ENCODE measurements at places on chromosomes 13 and 19.
A peak's percentile ranks its signal among the peaks of the same experiment; 100 is the strongest.

DNA sequence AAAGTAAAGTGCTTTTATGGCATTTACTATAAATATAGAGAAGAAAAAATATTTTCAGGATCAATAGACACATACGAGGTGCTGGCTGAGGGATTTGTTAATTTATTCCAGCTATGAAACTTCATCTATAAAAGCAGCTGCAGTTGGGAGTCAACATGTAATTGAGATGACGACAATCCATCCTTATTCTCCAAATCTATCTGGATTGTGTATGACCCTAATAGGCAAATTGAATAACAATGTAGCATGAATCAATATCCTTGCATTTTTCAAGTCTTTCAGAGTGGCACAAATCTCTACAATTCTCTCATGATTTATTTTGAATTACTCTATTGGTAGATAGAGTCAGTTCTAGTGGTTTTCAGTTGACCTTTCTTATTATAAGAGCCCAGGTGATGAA lies 1296.5 kb upstream of the SPRY2 start:
- DNase-seq, result no peak

- DNase-seq, result no peak
These were observed 829 bp downstream of the KCNC3 start for GRCh38 chr19:50328224-50328872.

DNA sequence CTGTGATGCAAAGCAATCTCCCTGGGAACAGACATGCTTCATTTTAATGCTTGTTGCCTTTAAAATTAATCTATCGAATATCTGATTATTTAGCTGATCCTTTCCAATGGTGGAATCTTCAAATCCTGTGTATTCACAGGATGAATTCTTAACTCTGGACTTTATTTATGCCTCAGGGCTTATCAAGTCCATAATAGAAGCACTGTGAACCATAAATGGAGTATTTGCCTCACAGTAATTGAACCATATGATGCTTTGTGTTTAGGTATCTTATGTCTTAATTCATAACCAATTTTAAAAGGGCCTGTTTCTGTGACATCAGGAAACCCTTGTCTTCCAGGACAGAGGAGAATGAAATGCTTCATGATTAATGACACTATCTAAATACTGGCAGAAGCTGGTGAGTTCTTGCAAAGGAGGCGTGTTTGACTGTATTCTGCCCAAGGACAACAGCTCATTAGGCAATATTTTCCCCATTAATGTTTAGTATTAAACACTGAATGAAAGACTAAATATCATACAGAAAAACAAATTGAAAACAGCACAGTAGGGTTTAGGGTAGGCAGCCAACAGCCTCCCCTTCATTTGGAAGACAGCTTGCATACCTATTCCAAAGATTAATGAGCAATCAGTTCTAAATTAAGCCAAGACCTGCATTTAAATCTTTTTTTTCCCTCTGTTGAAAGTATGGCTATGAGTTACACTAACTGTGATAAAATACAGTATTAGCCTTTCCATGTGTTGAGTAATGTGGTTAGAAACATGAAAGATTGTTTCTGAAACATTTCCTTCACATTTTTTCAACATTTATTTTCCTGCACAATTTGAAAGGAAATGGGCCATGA lies 709.4 kb downstream of the PCDH9 start:
- DNase-seq, result no peak

DNA sequence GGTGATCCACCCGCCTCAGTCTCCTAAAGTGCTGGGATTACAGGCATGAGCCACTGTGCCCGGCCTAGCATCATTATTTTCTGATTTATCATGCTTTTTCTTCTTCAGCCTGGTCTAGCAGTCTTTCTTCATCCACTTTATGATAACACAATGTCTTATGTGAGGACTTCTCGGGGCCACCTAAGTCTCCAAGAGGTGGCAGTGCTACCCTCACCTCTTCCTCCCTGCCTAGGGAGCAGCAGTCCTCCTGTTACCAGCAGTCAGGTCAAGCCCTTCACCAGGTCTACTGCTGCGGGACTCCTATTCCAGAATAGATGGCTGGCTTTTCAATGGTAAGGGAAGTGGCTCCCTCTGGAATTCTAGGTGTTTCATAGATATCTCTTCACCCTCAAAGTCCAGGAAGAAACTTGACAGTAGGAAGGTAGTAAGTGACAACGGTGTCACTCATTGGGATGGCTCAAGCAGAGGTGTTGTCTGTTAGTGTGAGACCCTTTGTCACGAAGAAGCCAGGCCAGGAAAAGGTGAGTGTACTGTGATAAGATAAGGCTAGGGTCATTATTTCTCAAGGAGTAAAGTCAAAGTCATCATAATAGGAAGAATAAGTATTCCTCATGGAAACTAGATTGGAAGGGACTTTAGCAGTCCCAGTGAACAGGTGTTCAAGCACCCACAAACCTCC lies 164.0 kb downstream of the KLF5 start:
- DNase-seq, result no peak

GRCh38 chr19:29704562-29705558 lies 10.2 kb downstream of the C19orf12 start:
- no peak for DNase-seq

- no peak for DNase-seq
These were observed 27.3 kb downstream of the TM9SF2 start for GRCh38 chr13:99528547-99528946.

DNA sequence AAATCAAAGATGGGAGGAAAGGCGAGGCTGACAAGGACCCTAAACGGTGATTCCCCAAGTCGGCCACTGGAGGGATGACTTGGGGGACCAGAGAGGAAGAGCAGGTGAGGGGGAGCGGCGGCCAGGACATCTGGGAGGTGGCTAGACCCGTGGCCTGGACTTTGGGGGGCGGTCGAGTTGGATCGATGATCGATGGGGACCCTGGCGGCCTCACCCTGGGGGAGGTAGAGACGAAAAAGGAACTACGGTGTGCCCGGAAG lies 7.7 kb upstream of the CIRBP start:
- no peak for DNase-seq

GRCh38 chr19:2888731-2889224 lies 11.9 kb upstream of the ZNF57 start:
- peak; percentile 20 for DNase-seq

- no peak for DNase-seq
These were observed 55.1 kb upstream of the ZNF43 start for GRCh38 chr19:21891086-21891485.

- no peak for DNase-seq
These were observed 862.6 kb downstream of the EFNB2 start for GRCh38 chr13:105672881-105673280.

DNA sequence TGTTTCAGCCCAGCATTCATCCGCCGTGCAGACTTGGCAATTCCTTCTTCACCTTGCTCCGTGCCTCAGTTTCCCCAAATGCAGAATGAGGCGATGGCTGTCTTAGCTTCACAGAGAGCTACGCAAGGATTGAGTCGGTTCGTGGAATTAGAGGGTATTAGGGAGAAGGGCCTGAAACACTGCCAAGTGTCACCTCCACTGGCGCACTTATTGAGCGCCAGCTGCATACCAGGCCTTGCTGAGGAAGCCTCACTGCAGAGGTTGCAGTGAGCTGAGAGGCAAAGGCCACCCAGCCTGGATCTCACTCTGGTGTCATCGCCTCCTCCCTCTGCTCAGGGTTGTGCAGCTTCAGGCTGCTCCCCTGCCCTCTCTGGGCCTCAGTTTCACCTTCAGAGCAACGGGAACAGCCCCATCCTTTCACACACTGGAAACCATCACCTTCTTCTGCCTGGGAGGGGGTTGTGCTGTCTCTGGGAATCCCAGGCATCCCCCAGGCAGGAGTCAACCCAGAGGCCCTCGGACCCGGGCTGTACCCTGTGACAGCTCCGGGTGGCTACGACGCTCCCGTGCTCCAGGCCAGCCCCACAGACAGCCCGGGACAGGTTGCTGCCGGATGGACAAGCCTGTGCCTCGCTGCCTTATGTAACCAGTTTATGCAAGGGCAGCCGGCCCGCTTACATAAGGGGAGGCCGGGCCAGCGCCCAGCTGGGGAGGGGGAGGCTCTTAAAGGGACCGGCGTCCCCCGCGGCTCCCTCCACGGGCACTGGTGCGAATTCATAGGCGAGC lies 31.9 kb downstream of the NFIC start:
- no peak for DNase-seq

DNA sequence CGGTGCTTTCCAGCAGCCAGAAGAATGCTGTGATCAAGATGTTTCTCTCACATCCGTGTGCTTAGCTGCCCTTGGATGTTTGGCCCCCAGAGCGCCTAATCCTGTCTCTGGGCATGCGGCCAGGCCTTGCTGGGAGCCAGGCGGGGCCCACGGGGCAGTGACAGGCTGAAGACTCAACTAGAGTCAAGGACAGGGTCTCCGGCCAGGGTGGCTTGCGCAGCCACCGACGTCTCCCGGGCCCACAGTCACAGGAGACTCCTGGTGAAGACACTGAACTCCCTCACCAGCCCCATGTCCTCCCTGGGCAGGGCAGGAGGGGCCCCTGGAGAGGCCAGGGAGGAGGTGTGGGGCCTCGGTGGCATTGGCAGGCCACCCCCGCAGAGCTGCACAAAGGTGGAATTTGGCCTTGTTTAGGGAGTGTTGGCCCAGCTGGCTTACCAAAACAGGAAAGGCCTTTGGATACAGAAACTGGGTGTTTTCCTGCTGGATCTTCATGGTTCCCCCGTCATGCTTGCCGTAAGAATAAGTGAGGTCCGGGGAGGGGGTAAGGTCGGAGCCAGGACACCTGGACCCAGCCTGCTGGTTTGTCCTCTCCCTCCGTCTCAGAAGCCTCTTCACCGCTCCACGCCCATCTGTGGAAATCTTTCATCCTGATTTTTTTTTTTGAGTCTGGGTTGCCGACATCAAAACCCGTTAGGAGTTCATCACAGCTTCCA lies 10.0 kb upstream of the NDUFS7 start:
- no peak for DNase-seq
